Diencephalon (tissue), 1 donor: ENCODE measurements at places on chromosomes 5 and 9. TPM values are rescaled to one million over a fixed set of nuclear protein-coding genes. Genes with fewer than 3 reads are reported as not detected.

The CBY3 gene
- total RNA-seq = 0.46 TPM

The SDHA gene
- 81.9 TPM for total RNA-seq

The RNF180 gene
- total RNA-seq = 110 TPM

The CCNI2 gene
- 1.8 TPM for total RNA-seq

The NDST1 gene
- 38.1 TPM for total RNA-seq

The PCDHB16 gene
- 5.8 TPM for total RNA-seq

The STK10 gene
- 7.8 TPM for total RNA-seq

The KCNIP1 gene
- 51.2 TPM for total RNA-seq

The MAMDC2 gene
- 2.5 TPM for total RNA-seq

The CAMSAP1 gene
- 140 TPM for total RNA-seq

The LOX gene
- total RNA-seq = 4.6 TPM

The ASTN2 gene
- total RNA-seq = 32.8 TPM

The CDH6 gene
- 43.4 TPM for total RNA-seq

The IFNA2 gene
- not detected for total RNA-seq

The LHX2 gene
- 8.3 TPM for total RNA-seq

The IL33 gene
- total RNA-seq = 17.5 TPM

The ERCC8 gene
- 31.6 TPM for total RNA-seq

The HSD17B4 gene
- 209 TPM for total RNA-seq

The ENTPD2 gene
- total RNA-seq = 3.2 TPM

The TAF11L7 gene
- total RNA-seq = not detected

The PCDHGA3 gene
- 7.2 TPM for total RNA-seq

The DRD1 gene
- 27.0 TPM for total RNA-seq

The MTMR12 gene
- total RNA-seq = 16.6 TPM

The PCDHB7 gene
- 8.5 TPM for total RNA-seq
